ENCODE measurements at places on chromosomes 6 and 20.

- no peak for DNase-seq
These were observed 407.9 kb upstream of the MAN1A1 start for GRCh38 chr6:119757467-119757866.

DNA sequence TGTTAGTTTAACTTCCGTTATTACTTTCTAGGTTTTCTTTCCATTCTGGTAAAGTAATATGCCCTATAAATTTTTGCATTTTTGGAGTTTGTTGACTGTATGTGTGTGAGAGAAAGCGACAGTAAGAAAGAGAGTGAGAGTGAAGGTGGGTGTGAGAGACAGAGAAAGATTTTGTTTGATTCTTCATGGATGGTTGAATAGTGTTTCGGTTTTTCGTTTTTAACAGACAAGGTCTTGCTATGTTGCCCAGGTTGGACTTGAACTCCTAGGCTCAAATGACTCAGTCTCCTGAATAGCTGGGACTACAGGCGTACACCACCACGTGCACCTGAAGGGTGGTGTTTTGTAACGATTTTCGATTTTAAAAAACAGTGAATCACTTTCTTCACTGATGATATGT lies 329.1 kb upstream of the RUNX2 start:
- DNase-seq: peak; percentile 20

DNA sequence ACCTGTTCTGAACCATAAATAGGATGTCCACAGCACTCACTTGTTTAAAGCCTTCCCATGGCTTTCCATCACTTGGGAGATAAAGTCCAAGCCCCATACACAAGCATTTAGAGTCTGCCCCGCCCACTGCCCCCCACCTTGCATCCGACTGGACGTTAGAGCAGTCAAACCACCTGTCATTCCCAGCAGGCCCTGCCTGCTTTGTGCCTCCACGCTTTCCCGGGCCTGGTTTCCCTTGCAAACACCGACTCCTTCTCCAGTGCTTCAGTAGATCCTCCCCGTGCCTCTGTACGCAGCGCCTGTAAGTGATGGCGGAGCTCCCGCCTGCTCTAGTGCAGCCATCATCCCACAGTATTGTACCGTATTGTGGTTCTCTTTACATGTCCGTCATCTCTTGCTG lies 38.3 kb upstream of the INSM1 start:
- no peak for DNase-seq

DNA sequence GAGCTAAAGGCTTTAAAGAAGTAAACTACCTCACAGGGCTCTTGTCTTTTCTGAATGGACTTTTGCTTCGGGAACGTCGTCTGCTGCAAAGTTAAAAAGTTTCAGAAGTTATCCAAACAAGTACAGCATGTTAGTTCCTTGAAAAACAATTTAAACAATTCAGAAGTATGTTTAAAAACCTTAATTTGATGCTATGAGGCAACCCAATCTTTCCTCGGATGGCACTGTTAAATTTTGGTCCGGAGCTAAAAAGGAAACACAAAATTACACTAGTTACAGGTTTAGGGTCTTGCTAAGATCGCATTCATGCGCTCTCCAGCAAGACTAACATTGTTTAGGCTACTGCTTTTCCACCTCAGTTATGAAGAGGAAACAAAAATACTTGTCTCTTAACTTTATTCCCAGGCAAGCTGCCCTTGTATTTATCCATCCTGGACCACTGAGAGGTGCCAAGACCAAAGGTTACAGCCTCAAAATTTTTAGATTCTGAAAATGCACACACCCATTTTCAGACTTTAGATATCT lies 12.7 kb downstream of the RBM39 start:
- DNase-seq: no peak

DNA sequence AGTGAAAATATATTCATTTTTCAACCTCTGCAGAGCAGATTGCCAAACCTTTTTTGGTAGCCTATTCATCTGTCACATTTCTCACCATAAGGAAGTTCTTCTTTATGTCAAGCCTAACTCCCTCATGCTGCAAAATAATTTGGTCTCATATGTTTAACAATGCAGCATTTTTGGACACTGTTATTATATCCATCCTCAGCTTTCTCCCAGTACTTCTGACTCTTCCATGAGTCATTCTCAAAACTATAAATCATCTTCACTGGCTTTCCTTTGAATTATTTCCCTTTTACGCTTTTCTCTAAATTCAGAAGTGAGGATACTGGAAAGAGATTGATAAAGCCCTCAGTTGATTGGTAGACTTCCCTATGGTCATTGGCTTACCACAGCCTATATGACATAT lies 192.2 kb downstream of the TPBG start:
- no peak for DNase-seq

DNA sequence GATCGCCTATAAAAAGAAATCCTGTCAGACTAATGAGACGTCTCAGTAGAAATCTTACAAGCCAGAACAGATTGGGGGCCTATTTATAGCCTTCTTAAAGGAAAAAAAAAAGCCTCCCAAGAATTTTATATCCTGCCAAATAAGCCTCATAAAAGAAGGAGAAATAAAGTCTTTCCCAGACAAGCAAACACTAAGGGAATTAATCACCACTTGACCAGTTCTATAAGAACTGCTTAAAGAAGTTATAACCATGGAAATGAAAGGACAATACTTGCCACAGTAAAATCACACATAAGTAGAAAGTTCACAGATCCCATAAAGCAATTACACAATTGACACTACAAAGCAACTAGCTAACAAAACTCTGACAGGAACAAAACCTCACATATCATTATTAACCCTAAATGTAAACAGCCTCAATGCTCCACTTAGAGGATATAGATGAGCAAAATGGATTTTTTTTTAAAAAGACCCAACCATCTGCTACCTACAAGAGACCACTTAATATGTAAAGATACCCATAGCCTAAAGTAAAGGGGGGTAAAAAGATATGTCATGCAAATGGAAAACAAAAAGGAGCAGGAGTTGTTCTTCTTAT lies 13.4 kb downstream of the SLC22A16 start:
- no peak for DNase-seq

GRCh38 chr6:150915131-150915879 lies 49.8 kb downstream of the MTHFD1L start:
- no peak for DNase-seq

GRCh38 chr6:17665132-17665531 lies 41.6 kb downstream of the NUP153 start:
- no peak for DNase-seq

DNA sequence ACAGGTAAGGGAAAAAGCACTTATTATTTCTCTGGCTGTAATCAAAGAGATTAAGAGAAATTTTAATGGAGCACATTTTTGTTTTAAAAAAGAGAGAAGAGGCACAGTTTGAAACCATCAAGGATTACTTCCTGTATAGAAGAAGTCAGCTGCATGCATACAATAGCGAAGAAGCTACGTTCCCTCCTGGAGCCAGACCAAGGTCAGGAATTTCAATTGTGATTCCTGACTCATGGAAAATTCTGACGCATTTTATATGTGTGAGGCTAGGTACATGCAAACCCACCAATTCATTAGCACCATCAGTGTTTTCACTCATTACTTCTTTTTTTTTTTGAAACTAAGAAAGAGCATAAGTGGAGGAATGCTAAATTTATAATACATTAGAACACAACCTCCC lies 232.7 kb upstream of the SGK1 start:
- DNase-seq: no peak

All from GM12878 (cell line).